Stimulated activated CD4-positive, alpha-beta T cell treated with anti-CD3 and anti-CD28 coated beads, Interleukin-1b, Interleukin-23, amount 100 ng/mL, for 24 hours (primary cell): ENCODE measurements at places on chromosomes 1 and 21.

GRCh38 chr1:208446271-208446691 is 202.1 kb upstream of the PLXNA2 start:
- DNase-seq = no peak

DNA sequence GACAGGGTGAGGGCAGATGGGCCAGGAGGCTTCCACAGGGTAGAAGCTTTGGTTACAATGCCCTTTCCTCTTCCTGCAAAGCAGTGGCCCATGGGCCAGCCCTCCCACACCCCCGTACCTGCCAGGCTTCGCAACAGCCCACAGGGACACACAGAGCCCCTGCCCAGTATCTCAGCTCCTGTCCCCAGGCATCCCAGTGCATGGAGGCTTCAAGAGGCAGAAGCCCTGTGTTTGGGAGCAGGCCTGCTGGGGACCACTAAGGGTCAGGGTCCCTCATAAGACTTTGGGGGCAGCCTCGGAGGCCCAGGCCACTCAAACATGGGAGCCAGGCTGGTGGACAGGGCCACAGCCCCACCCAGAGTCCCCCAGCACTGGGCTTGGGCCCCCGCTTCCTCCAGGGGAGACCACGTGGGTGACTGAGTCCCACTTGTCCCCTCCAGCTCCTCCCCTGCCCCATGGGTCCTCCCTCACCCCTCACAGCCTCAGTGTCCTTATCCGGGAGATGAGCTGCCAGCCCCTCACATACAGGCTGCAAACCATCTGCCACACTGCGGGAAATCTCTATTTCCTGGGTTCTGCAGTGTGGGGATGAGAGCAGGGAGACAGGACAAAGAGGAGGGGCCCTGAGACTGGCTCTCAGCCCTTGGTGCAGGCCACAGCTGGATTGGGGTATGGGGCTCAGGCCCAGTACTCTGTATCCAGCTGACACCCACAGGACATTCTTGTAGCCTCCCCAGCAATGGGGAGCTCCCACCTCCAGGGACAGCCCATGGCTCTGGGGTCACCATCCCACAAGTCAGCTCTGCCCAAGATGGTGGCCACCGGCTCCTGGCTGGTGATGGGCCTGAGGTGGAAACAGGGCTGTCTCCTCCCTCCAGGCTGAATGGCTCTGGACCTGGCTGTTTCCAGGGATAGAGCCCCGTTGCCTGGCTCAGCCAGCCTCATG is 50.7 kb downstream of the WNT9A start:
- no peak for DNase-seq

DNA sequence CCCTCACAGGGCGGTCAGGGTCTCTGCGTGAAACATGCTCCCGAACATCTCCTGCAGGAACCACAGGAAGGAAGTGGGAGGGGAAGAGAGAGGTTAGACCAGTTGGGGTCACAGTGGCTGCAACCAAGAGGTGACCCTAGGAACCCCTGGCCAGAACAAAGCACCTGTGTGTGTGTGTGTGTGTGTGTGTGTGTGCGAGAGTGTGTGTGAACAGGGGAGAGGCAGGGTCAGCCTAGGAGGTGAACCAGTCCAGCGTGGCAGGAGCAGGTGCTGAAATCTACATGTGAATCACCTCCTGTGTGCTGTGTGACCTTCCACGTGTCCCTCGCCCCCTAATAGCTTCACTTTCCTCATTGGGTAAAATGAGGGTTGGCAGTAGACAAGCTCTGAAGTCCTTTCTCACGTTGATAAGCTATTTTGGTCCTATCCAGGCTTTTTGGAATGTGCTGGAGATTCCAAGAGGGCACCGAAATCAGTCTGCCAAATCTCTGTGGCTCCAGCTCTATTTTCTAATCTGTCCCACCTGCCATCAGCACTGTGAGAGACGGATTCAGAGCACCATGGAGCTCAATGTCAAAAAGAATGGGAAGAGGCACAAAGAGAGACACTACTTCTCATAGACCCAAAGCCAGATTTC is 27.8 kb downstream of the SLC26A9 start:
- DNase-seq = no peak

DNA sequence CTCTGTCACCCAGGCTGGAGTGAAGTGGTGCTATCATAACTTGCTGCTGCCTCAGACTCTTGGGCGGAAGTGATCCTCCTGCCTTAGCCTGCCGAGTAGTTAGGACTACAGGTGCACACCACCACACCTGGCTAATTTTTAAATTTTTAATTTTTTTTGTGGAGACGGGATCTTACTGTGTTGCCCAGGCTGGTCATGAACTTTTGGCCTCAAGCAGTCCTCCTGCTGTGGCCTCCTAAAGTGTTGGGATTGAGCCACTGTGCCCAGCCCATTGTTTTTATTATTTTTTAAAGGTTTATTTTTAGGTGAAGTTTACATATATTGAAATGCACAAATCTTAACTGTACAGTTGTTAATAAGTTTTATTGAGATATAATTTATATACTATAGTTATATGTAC is 3.2 kb downstream of the MTF2 start:
- no peak for DNase-seq

GRCh38 chr1:150118716-150119115 is 31.0 kb upstream of the PLEKHO1 start:
- DNase-seq = no peak

- DNase-seq = no peak
These were observed 15.3 kb downstream of the KRTAP10-1 start for GRCh38 chr21:44524414-44525371.

DNA sequence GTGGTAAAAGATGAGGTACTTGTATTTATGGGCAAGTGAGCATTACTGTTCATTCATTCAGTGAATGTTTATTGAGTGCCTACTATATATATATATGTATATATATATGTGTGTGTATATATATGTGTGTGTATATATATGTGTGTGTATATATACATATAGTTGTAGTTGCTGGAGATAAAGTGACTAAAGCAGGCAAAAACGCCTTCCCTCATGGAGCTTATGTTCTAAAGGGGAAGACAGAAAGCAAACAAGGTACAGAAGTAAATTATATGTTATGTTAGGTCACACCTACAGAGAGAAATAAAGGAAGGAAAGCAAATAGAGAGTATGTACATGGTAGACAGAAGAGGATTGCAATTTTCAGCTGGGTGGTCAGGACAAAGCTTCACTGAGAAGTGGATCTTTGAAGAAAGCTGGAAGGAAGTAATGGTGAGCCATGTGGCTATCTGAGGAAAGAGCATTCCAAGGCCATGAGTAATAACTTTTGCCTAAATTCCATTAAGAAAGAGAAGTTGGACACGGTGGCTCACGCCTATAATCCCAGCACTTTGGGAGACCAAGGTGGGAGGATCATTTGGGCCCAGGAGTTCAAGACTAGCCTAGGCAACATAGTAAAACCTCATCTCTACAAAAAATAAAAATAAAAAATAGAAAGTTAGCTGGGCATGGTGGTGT is 33.5 kb upstream of the KLF17 start:
- DNase-seq = no peak

- no peak for DNase-seq
These were observed 497 bp downstream of the FCRLB start for GRCh38 chr1:161721738-161722343.

DNA sequence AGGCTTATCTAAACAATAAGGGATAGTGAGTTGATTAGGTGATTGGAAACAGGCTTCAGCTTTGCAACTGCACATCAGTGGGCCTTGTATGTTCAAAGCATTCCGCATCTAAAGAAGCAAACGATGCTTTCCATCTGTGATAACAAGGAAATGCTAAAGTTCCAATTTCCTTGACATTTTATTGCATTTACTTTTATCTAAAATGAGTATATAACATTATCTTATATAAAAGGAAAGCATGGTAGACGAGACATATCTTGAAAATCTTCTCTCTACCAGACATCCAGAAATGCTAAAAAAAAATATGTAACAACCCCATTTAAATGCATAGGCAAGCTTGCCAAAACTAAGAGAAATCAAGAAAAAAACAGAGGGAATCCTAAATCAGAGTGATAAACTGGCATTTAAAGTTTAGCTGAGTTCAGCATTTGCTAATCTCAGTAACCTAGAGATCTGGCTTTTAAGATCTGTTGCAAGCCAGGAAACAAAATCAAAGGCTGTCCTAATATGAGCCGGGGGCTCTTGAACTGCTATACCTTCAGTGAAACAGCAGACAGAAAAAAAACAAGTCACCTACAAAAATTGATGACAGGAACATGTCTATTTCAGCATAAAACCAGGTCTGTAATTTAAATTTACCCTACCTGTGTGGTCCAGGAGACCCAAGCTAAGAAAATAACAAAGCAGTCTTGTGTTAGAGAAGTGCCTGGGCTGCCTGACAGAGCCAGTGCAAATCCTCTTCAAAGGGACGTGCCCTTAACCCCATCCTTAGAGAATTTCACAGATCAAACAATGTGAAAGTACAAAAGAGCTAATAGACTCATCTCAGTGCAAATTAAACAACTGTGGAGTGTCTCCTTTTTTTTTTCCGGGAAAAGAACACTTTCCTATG is 3.1 kb upstream of the RGS13 start:
- DNase-seq = no peak

GRCh38 chr1:50930193-50930592 is 29.9 kb downstream of the FAF1 start:
- no peak for DNase-seq

DNA sequence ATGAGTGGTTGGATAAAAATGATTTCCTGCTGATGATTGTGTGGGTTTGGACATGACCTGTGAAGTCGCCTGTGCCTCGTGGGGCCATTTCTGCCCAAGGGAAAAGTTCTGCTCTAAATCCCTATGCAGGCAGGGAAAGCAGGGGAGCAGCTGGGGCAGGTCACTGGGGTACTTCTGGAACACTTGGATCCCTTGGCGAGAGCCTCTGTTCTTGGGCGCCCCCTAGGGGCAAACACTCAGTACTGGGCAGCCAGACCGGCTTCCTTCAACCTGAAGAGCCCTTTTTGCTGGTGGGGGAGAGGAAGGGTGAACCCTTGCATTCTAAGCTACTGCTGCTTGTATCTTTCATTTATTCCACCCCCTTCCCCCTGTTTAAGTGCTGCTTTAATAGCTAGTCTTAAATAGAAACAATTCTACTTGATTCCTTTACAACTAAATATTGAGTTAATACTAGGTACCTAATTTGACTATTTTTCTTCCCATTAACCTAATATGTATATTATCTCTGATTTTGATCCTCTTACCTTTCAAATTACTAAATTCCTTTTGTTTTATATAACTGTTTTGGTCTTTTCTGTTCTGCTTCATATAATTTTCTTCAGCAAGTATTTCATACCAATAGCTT is 5.1 kb upstream of the CLEC20A start:
- DNase-seq = peak; percentile 22

DNA sequence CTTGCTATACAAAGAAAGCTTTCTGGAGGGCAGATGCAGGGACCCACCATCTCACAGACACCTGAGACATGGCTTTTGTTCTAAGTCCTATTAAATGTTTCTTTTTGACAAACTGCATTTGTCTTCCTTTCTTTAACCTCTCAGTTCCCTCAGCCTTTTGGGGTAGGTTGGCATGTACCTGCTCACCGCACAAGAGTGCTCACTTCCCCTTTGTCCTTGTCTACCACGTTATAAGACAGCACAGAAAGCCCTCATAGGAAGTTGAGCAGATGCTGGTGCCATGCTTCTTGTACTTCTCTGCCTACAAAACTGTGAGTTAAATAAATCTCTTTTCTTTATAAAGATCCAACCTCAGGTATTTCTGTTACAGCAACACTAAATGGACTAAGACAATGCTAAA is 31.9 kb upstream of the RGS21 start:
- DNase-seq = no peak

GRCh38 chr1:153608742-153609584 is 4.0 kb downstream of the S100A16 start:
- DNase-seq = no peak

GRCh38 chr1:26786437-26787380 is 1.0 kb upstream of the PIGV start:
- no peak for DNase-seq

DNA sequence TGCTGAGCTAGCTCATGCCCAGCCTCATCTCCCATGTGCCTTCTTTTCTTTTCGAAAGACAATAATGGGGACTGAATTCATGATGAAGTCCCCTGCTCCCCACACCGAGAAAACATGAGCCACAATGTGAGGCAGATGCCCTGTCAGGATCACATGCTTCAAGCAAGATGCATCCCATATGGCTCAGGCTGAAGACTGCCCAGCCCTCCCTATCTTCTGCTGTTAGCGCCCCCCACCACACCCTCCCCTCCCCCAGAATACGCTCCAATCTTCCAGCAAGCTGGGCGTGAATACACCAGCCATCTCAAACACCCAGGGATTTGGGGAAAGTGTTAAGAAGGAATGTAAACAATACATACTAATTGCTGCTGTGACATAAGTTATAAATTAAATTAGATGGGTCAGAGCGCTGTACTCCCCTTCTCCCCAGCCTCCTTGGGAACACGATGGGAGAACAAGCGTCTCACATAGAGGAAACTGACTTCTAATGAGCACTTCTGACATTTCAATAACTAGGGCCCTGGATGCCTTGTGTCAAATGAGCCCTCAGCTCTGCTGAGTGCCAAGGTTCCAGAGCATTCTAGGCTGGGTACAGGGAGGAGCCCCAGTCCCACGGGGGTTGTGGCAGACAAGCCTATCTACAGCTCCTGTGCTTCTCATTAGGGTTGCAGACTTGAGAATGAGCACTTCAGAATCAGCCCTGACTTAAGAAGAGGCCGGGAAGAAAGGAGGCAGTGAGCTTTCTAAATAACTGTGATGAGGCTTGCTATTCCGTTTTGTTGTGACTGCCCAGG is 55.6 kb downstream of the TNR start:
- no peak for DNase-seq

GRCh38 chr1:234235434-234235881 is 137.8 kb upstream of the COA6 start:
- no peak for DNase-seq

DNA sequence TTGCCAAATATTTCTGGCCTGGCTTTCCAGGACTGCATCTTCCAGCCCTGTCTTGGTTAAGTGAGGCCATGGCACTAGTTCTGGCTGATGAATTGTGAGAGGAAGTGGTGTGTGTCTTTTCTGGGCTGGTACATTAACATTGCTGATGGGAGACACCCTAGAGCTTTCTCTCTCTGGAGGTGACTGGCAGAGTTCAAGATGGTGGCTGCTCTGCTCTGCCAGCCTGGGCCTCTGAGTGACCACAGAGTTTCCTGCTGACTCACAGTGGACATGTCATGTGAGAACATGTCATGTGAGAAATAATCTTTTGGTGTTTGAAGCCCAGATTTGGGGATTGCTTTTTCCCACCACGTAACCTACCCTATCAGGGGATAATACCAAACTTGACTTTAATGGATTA is 218.0 kb upstream of the KIAA0040 start:
- no peak for DNase-seq

- DNase-seq = no peak
These were observed 89.8 kb upstream of the NR5A2 start for GRCh38 chr1:199937661-199938060.

GRCh38 chr1:78497201-78497600 is 6.4 kb downstream of the PTGFR start:
- DNase-seq = no peak

DNA sequence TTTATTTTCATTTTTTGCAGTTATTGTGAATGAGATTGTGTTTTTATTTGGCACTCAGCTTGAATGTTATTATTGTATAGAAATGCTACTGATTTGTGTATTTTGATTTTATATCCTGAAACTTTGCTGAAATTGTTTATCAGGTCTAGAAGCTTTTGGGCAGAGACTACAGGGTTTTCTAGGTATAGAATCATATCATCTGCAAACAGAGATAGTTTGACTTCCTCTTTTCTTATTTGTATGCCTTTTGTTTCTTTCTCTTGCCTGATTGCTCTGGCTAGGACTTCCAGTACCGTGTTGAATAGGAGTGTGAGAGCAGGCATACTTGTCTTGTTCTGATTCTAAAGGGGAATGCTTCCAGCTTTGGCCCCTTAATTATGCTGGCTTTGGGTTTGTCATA is 27.3 kb downstream of the ZNF691 start:
- no peak for DNase-seq

GRCh38 chr1:179081687-179082332 is at the start of gene TOR3A:
TOR3A (plus strand) TSS chr1:179082070; CDS start chr1:179082129, 59 bp downstream.
- peak; percentile 53 for DNase-seq
